Skin of body (tissue), 3 donors: ENCODE measurements at places on chromosomes 4 and X. TPM values are rescaled to one million over a fixed set of nuclear protein-coding genes. Genes with fewer than 3 reads are reported as not detected.
A peak's percentile ranks its signal among the peaks of the same experiment; 100 is the strongest.

DNA sequence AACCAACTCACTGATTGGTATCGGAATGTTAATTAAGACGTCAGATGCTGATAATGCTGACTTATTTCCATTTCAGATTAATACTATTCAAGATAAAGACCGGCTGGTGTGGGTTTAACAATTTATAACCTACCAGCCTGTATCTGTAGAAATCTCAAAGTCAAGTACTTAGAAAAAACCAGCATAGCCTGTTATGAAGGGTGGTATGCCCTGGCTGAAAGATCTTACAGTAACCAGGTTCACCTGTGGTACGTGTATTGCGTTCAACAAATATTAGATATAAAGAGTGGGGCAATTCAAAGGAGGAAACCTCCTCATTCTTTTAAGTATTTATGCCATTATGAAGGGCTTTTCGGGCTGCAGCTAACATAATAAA lies 240.8 kb upstream of the ANXA3 start:
- no peak for DNase-seq

GRCh38 chr4:165124488-165124887 lies 11.8 kb upstream of the TMEM192 start:
- DNase-seq, result no peak

The MPP1 gene
- total RNA-seq, result 34.6 TPM

DNA sequence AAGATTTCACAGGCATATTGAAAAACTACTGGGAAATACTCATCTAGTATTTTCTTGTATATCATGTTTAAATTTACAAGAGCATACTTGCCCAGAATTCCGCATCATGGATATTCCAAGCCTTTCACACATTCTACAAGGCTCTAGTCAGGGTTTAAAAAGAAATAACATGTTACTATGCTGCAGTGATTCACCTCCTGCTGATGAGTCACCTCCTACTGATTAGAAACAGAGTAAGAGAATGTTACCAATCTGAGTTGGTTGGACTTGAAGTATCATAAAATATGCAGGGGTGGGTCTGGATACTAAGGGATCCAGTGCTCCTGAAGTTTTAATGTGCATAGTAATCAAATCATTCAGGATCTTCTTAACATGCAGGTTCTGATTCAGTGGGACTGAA lies 192.0 kb upstream of the ANK2 start:
- no peak for DNase-seq

GRCh38 chrX:149074398-149074797 lies 430.7 kb downstream of the IDS start:
- DNase-seq, result peak; percentile 47

GRCh38 chr4:122403861-122404260 lies 25.1 kb downstream of the ADAD1 start:
- no peak for DNase-seq

DNA sequence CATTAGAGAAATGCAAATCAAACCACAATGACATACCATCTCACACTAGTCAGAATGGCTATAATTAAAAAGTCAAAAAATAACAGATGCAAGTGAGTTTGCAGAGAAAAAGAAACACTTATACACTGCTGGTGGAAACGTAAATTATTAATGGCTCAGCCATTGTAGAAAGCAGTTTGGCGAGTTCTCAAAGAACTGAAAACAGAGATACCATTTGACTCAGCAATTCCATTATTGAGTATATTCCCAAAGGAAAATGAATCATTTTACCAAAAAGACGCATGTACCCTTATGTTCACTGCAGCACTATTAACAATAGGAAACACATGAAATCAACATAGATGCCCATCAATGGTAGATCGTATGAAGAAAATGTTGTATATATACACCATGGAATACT lies 75.0 kb downstream of the NAA11 start:
- peak; percentile 59 for DNase-seq

The EDA gene
- total RNA-seq, result 7.6 TPM

DNA sequence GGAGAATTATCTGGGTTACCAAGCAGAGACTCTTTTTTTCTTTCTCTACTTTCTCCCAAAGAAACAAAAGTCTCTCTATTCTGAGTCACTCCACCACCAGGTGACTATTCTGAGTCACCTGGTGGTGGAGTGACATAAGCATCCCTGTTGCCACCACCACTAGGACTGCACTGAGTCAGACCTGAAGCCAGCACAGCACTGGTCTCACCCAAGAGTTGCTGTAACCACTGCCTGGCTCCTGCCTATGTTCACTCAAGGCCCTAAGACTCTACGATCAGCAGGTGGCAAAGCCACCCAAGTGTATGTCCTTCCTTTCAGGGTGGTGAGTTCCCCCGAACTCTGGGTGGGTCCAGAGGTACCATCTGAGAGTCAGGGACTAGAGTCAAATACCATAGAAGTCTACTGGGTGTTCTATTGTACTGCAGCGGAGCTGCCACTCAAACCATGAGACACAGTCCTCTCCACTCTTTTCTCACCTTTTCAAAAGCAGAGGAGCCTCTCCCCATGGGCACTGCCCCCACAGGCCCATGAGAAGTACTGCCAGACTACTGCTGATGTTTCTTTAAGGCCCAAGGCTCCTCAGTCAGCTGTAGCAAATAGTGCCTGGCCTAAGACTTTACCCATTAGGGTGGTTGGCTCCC lies 209.6 kb upstream of the IRS4 start:
- DNase-seq, result no peak

GRCh38 chr4:91497892-91498291 lies 805.9 kb upstream of the GRID2 start:
- DNase-seq, result no peak

- DNase-seq, result no peak
Measured at GRCh38 chrX:112670290-112670689, 9.4 kb downstream of the LHFPL1 start.

DNA sequence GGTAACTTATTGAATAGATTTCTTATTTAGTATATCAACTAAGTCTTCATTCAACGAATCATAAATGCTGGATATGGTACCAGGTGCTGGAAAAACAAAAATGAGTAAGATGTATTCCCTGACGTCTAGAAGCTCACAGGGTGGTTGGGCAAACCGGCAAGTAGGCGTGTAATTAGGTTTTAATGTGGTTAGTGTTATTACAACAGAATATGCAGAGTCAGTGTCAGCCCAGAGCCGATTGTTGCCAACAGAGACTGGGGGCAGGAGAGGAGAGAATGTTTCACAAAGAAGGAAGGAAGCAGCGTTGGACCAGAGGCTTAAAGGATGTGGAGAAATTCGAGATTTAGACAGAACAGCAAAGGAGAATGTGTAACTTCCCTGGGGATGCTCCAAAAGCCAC lies 111.7 kb downstream of the TENM3 start:
- no peak for DNase-seq

DNA sequence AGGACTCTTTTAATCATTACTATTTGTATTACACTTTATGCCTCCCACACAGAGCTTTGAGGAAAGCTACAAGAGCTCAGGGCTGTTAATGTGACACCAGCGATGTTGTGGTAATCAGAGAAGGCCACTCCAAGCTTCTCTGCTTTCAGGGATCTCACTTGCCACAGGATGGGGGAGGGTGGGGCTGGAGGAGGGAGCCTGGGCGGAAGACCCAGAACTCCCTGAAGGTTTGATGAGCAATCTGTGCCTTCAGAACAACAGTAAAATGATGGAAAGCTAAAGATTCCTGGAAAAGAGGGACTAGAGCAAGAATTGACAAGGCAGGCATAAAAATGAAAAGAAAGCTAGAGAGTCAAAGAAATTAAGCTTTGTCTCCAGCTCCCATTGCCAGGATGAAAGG lies 75.6 kb downstream of the MAML3 start:
- no peak for DNase-seq

DNA sequence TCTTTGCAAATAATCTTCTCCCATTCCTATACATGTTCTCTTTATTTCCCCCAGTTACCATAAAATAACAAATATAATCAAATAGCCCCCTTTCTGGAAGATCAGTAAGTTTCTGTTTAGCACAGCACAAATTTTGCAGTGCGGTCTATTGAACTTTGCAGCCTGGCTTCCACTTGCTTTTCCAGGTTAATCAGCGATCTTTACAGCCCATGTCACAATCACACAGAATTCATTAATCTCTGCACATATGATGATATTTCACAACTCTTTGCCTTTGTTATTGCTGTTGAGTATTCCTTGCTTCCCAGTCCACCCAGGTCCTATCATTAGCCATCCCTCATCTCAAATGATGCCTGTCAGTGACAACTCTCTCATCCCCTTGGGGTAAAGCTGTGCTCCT lies 2358.0 kb downstream of the PCDH7 start:
- no peak for DNase-seq
